ENCODE measurements at places on chromosomes 1 and 21.

DNA sequence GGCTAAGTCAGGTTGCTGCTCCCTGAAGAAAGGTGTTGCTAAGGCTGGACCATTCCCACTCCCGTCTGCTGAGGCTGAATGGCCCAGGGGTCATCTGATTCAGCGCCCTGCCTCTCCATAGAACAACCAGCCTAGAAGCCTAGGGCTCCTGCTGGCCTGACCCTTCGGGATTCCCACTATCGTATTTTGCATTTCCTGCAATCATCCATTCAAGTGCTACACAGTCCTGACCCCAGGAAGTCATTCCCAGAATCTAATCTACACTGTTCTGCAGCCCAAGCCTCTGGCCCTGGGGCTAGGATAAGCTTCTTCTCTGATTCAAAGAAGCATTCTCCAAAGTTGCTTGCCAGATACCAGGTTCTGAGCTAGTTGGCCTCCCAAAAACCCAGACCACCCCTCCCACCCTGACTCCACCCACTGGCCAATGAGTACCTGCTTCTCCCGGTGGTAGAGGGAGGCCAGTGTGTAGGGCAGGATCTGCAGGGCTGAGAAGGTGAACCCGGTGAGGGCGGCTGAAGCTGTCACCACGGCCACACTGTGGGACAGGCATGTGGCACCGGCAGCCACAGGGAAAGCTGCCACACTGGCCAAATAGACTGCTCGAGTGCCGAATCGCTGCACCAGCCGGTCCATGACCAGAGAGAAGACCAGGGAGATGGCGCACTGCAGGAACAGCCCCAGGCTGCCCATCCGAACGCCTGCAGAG, 18.7 kb downstream of the SLC45A3 start:
- no peak for DNase-seq

DNA sequence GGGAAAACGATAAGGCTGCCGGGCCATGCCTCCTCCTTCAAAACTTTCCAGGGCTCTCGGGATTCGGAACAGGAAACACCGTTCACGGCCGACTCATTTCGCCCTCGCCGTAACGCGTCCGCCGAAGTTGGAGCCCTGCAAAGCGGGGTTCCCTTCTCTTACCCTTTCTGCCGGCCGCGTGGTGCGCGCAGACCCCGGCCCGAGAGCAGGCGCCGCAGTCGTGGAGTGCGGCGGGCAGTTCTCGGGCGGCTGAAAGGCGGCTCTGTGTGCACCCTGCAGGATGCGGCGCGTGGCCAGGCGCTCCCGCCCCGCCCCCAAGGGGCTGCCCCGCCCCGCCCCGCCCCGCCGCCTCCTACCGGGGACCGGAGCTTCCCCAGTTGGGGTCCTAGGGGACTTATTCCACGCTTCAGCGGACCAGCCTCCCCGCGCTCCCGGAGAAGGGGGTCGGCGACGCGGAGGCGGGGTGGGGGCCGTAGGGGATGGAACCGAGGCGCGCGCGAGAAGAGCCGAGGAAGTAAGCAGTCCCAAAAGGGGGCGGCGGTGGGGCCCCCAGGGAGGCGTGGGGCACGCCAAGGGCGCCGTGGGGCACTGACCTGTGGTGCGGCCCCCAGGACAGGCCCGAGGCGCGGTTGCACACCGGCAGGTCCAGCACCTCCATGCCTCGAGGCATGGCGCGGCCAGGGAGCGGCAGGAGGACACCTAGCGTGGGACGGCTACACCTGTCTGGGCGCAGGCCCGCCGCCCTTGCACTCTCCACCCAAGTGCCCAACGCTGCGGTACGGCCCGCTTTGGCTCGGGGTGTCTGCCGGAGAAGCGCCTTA, at the start of gene MCOLN2:
MCOLN2 (minus strand) TSS at position 268 of the 821 bp plus-strand sequence; CDS start at position 27, 241 bp downstream.
- no peak for DNase-seq

GRCh38 chr1:147821883-147822282, 61.5 kb upstream of the GJA5 start:
- DNase-seq = no peak

DNA sequence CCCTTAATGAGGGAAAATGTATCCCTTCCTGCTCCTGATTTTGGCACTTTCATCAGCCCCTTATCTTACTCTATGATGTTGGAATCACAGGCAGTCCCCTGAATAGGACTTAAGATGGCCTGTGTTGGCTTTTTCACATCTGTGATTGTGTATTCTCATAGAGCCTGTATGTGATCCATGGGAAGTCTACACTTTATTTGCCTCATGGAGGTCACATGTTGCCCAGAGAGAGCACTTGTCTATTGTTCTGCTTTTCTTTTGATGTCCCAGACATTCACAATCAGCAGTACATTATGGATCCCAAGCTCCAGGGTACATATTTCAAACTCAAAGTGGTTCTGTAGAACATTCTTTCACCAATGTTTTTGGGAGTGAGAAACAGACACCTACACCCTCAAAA, 885.2 kb upstream of the ADGRL2 start:
- no peak for DNase-seq

- no peak for DNase-seq
Observed at GRCh38 chr1:27144049-27144748, 10.7 kb downstream of the SLC9A1 start.

DNA sequence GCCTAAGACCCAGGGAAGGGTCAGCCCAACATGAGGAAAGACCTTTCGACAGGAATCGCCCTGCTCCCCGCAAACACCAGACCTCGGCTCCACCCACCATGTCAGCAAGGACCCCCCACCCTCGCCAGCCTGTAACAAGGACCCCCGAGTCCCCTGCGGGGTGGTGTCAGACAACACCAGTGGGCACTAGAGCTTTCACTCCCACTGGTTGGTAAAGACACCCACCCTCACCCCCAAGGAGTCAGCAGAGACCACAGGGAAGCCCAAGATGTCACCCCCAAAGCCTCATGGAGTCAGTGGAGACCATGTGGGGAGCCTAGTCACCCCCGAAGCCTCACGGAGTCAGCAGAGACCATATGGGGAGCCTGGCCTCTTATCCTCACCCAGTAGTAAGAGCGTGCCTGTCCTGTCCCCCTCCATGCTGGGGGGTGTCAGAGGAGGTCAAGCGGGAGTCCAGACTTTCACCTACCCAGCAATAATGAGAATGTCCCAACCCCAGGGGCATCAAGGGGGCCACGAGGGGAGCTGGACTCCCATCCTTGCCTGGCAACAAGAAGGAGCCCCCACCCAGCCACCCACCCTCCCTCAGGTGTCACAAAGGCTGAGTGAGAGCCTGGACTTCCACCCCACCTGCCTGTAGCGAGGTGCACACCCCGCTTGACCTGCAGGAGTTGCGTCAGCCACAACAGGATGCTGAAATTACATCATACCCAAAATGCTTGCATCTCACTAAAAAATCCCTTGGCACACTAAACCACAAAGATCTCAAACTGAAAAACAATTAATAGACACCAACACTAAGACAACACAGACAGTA, 24.8 kb downstream of the SLC19A1 start:
- DNase-seq = no peak

GRCh38 chr1:12172042-12172851, 5.5 kb downstream of the TNFRSF1B start:
- no peak for DNase-seq

DNA sequence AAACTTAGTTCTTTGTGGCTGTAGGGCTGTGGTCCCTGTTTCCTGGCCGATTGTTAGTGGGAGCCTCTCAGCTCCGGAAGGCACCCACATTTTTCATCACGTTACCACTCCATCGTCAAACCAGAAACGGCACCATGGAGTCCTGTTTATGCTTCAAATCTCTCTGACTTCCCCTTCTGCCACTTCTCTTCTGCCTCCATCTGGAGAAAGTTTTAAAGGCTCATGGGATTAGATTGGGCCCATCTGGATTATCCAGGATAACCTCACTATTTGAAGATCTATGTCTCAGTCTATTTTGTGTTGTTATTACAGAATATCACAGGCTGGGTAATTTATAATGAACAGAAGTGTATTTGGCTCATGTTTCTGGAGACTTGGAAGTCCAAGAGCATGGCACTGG, 19.3 kb upstream of the IL22RA1 start:
- no peak for DNase-seq

GRCh38 chr1:89780721-89781120, 40.1 kb upstream of the LRRC8D start:
- no peak for DNase-seq

- DNase-seq = no peak
Observed at GRCh38 chr1:91059157-91059556, 37.3 kb upstream of the ZNF644 start.

DNA sequence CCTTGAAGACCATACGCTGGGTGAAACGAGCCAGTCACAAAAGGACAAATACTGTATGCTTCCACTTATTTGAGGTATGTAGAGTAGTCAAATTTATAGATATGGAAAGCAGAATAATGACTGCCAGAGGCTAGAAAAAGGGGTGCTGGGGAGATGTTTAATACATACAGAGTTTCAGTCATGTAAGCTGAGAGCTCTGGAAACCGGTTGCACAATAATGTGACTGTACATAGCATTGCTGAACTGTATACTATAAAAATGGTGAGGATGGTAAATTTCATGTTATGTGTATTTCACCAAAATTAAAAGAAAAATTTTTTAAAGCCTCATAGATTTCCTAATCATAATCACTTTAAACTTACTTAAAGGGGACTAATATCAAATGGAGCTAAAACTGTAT, 110.8 kb downstream of the ZZZ3 start:
- no peak for DNase-seq

GRCh38 chr1:201676197-201676596, 137.3 kb downstream of the NAV1 start:
- no peak for DNase-seq

DNA sequence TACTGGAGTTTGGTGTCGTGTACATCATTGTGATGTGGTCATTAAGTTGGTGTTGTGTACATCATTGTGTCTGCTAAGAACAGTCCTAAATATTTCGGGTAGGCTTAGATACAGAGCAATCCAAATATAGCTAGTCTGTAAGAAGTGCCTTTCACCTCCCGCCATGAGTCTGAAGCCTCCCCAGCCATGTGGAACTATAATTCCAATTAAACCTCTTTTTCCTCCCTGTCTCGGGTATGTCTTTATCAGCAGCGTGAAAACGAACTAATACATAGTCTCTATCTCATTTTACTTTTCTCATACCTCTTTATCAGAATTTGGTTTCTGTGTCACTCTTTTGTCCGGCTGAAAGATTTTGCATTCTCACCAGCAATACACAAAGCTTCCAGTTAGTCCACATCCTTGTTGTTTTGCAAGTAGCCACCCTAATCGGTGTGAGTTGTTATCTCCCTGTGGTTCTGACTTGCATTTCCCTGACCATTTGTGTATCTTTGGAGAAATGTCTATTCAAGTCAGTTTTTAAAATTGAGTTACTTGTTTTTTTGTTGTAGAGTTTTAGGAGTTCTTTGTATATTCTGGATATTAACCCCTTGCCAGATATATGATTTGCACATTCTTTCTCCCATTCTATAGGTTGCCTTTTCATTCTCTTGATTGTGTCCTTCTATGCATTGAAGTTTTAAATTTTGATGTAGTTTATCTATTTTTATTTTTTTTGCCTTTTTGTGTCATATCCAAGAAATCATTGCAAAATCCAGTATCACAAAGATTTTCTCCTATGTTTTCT, 56.5 kb downstream of the FNBP1L start:
- no peak for DNase-seq

GRCh38 chr1:56627636-56628039, 17.5 kb upstream of the PRKAA2 start:
- no peak for DNase-seq

GRCh38 chr1:234956821-234957329, 171.8 kb downstream of the TOMM20 start:
- no peak for DNase-seq

DNA sequence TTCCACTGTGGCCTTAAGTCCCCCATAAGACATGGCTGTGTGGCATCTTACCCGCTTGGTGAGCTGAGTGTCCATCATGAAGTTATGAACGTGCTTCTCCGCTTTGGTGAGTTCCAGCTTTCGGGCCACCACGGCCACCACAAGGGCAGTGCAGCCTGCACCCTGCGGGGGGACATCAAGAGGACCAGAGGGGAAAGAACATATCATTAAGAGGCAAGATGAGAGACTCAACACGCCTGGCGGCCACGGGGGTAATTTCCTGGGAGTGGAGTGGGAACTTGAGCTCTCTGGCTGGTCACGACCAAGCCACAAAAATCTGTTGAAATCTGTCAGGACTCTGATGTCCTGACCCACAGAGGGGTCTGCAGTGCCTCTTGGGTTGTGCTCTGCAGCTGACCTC, 117.9 kb upstream of the ADAR start:
- no peak for DNase-seq

DNA sequence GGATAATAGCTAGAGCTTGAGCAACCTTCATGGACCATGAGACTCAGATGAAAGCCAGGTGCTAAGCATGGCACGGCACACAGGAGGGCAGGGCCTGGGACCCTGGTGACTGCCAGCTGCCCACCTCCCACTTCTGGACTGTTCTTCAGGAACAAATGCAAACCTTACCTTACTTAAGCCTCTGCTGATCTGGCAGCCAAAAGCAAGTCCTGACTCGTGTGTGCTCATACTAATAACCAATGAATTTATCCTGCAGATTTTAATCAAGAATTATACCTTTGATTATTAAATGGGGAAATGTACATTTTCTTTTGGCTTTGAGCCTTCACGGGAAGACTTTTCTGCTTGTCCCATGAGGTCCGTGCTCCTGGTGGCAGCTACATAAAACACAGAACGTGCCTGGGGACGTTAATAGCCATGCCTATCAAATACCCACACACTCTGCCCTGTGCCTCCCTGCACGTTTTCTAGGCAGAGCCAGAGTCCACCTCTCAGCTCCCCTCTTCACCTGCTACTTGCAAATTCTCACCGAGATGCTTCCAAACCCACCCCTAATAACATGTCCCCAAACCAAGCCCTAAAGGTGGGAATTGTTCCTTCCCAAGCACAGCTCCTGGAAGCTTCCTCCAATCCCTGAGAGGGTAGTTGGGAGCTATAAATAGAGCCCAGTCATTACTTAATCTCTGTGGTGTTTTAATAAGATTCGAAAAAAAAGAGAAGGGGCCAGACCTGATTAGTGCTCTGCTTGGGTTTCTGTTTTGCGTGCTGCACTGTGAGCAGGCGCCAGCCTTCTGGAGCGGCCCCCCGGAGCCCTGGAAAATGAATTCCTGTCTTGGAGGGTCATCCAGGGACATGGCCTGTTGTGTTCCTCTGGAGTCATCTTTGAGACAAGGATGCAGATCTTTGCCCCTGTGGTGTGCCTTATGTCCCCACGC, 33.5 kb downstream of the SLC1A7 start:
- DNase-seq = no peak

- no peak for DNase-seq
Observed at GRCh38 chr1:216596281-216596862, 126.9 kb downstream of the ESRRG start.
